ENCODE measurements at places on chromosomes 6 and 20.

DNA sequence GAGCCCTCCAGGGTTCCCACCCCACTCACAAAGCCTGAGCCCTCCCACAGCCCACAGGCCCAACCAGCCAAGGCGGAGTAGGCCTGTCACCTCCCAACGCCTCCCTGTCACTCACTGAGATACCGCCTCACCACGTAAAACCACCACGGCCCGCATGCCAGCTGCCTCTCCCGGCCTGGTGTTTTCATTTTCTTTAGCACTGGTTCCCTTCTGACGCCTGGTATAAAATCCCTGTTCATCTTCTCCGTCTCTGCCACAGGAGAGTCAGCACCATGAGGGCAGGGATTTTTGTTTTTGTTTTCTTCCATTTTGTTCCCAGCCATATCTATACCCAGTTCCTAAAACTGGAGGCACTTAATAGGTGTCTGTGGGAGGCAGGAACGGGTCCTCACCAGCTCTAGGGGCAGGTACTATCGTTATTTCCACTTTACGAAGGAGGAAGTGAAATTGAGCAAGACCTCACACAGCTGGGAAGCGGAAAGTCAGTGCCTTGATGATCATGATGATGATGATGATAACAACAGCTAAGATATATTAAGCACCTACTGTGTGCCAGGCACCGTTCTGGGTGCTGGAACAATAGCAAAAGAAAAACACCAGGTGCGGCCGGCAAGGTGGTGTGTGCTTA lies 58.6 kb downstream of the SNAI1 start:
- no peak for DNase-seq

DNA sequence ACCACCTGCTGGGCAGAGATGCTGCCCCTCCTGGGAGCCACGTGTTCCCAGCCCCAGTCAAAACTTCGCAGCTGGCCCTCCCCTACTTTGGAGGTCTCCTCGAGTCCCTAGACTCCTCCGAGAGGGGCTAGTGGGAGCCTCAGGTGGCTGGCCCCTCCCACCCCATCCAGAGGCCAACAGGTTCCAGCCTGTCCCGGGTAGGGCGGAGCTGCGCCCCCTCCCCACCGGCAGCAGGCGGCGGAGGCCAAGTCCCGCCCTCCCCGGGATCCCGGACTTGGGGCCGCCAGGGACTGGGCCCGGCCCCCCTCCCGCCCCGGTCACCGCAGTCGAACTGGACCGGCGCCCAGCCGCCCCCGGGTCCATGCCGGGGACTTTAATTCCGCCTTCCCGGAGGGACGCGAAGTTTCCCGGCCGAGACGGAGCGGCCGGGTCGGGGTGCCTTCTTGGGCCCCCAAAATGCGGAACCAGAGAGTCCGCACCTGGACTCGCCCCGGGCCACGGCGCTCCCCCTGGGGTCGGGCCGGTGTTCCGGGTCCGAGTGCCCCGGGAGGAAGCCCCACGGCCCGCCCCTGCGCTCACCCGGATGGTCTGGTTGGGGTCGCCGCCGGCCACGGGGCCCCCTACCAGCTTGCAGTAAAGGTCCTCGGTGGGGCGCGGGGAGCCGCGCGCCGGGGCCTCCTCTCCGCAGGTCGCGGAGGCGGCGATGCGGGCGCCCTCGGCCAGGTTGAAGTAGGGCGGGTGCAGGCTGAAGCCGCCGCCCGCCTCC lies 559 bp downstream of the LAMA5 start:
- no peak for DNase-seq

DNA sequence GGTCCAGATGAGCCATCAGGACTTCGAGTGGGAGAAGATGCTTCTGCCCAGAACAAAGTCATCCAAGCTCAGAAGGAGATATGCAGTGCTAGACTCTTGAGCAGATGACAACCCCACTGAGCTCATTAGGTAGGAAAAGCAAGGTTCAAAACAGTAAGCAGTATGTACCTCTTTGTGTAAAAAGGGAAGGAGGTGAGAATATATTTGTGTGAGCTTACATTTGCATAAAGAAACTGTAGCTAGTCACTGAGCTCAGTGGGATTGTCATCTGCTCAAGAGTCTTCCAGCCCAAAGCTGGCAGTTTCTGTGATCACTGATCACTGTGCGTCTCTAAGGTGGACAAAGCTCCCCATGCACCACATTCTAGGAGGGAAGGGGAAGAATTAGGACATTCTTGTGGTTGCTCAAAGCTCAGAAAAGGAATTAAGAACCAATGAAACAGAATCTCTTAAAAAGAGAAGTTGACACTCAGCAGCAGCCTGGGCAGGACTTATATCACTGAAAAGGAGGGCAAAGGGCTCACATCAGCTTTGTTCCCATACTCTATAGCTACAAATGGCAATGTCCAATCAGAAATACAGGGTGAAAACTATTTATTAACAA lies 90.0 kb upstream of the MAFB start:
- DNase-seq, result no peak

DNA sequence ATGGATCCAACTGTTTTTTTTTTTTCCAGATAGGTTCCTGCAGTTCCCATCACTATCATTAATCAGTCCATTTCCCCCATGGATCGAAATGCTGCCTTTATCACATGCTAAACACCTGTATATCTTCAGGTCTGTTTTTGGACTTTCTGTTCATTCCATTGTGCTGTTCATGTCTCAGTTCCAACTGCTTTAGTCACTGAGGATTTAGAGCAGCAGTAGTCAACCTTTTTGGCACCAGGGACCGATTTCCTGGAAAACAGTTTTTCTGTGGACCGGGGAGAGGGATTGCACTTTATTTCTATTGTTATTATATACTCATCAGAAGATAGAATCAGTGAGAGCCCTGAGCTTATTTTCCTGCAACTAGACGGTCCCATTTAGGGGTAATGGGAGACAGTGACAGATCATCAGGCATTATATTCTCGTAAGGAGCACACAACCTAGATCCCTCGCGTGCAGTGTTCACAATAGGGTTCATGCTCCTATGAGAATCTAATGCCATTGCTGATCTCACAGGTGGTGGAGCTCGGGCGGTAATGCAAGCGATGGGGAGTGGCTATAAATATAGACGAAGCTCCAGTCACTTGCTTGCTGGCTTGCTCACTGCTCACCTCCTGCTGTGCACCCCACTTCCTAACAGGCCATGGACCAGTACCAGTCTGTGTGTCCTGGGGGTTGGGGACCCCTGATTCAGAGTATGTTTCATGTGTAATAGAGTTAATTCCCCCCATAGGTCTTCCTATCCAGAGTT lies 46.0 kb downstream of the CAP2 start:
- no peak for DNase-seq
